ENCODE measurements at places on chromosomes 4 and X.

DNA sequence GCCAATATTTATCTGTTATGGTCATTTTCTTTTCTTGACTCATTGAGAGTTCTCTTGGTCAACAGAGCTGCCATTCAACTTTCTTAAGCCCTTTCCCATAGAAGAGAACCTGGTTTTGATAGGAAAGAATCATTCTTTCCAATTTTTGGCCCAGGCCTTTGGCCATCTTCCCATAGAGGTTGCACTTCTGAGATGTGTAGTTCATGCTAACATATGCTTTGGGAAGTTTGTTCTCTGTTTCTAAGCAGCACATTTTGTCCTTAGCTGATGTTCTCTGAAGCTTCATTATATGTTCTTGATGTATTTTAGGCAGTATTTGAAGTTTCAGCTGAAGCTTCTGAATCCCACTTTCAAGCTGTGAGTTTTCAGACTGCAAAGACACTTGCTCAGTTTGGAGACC is 161.1 kb downstream of the VEGFC start:
- no peak for DNase-seq

- no peak for DNase-seq
Measured at GRCh38 chr4:141885112-141885511, 248.7 kb downstream of the IL15 start.

DNA sequence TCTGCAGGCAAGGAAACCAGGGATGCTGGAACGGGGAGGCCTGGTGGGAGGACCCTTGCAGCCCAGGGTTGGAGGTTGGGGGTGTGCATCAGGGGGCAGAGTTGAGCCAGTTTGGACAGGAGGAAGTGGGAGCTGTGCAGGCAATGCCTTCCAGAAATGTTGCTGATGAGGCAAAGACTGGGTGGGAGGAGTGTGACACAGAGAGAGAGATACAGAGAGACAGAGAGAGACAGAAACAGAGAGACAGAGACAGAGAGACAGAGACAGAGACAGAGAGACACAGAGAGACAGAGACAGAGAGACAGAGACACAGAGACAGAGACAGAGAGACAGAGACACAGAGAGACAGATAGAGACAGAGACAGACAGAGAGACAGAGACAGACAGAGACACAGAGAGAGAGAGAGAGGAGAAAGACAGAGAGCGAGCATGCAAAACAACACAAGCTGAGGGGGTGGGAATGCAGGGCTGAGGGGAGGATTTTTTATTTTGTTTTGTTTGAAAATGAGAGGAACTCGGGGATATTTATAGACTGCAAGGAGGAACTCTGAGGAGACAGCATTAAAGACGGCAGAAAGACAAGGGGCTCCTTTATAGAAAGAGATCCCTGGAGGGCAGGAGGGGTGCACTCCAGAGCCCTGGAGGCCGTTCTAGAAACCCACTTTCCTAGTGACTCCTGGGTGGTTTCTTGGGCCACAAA is 1.9 kb upstream of the HAUS3 start:
- peak; percentile 61 for DNase-seq

- DNase-seq = no peak
Measured at GRCh38 chr4:82519072-82519471, 42.7 kb downstream of the TMEM150C start.

DNA sequence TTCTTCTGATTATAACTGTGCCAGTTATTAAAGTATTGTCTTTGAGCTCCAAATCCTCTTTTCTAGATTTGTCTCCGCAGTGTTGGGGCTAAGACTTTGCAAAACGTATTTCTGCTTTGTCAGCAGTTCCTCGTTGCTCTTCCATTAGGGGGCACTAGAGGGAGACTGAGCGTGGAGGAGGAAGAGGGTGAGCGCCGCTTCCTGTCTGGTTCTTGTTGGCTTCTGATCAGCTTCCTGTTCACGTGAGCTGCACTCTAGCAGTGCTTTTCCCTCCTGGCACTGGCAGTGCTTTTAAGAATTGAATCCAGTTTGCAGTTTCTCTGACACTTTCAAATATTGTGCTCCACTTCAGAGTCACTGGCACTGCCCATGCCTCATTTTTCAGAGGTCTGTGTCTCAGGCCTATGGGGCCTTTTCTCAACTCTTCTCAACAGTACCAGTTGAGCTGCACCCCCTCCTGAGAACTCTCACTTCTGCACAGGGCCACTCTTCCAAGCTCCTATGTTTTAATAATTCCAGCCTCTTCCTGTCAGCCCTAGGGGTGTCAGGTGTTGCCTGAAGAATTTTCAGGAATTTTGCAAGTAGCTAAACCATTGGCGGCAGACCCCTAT is 54.4 kb upstream of the LCORL start:
- DNase-seq = peak; percentile 78

GRCh38 chrX:134418317-134419113 is 41.5 kb upstream of the HPRT1 start:
- DNase-seq = no peak

GRCh38 chr4:1192091-1192492 is 19.7 kb upstream of the SPON2 start:
- DNase-seq = no peak

DNA sequence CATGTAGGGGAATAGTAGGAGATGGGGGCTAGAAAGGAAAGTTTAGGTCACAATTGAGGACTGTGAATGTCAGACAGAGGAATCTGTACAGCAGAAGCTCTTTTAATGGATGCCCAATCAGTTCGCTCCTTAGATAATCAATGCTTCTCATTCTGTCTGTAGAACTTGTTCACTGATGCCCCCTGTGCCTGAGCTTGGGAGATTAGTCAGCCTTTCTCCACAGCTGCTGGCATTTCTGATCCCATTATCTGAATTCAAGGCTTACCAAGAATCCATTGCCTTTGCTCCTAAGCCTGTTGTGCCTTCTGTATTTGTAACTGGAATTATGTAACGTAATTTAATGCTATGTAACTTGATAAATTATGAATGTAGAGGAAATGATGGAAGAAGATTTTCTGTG is 53.2 kb upstream of the BBS12 start:
- DNase-seq = no peak

GRCh38 chrX:142637206-142637605 is 388.5 kb upstream of the SPANXN4 start:
- DNase-seq = no peak

GRCh38 chrX:150574559-150575418 is 6.4 kb downstream of the MTM1 start:
- peak; percentile 24 for DNase-seq

- no peak for DNase-seq
Measured at GRCh38 chr4:100525686-100526085, 7.9 kb upstream of the EMCN start.

GRCh38 chr4:75555294-75556164 is at the start of gene ODAPH:
TSS of gene ODAPH (plus strand) at chr4:75556066. CDS start at chr4:75556083, 17 bp downstream.
- DNase-seq = no peak

- no peak for DNase-seq
Measured at GRCh38 chr4:37732526-37733186, 46.5 kb upstream of the RELL1 start.

DNA sequence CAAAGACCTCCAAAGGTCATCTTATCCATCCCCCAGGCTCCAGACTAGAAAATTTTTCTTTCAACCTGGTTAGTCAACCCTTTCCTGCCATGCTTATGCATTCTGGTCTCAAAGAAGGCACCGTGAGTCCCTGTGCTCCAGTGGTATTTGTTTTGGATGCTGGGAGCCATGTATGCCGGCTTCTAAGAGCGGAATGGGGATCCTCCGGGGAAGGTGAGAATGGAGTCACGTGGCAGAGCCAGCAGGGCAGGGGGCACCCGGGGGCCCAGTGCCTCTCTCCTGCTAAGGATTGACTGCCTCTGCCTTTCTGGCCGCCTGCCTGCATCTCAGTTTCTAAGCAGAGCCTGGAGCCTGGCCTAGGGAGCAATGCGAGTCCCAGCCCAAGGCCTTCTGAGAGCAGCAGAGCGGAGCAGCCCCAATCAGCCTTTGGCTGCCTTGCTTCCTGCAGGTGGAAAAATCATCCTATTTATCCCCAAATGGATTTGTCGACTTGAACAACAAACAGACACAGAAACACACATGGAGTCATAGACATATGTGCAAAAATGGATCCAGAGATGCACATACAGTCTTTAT is 141.0 kb downstream of the PJA1 start:
- no peak for DNase-seq

- no peak for DNase-seq
Measured at GRCh38 chr4:53589511-53589910, 1.8 kb downstream of the LNX1 start.
